ENCODE measurements at places on chromosomes 2 and 18. TPM values are rescaled to one million over a fixed set of nuclear protein-coding genes. Genes with fewer than 3 reads are reported as not detected.

- H3K4me1 ChIP-seq, result no peaks in the 10 kb centered on the region
- no peak for DNase-seq
- no peak overlapping the region for H3K27ac ChIP-seq
- H3K27me3 ChIP-seq, result no peaks in the 10 kb centered on the region
- H3K4me3 ChIP-seq, result no peak overlapping the region
These were observed 9.7 kb downstream of the LMAN2L start for GRCh38 chr2:96730212-96730611.

GRCh38 chr2:109208071-109208950 is 79.3 kb downstream of the SH3RF3 start:
- no peaks in the 10 kb centered on the region for H3K36me3 ChIP-seq
- H3K27me3 ChIP-seq, result no peaks in the 10 kb centered on the region
- H3K4me1 ChIP-seq, result peaks cover 14% of the 10 kb centered on the region
- DNase-seq, result no peak
- H3K27ac ChIP-seq, result no peak overlapping the region

GRCh38 chr2:46486436-46486835 is 7.1 kb downstream of the TMEM247 start:
- H3K4me3 ChIP-seq, result no peak overlapping the region
- no peaks in the 10 kb centered on the region for H3K27me3 ChIP-seq
- no peaks in the 10 kb centered on the region for H3K36me3 ChIP-seq
- DNase-seq, result no peak
- H3K27ac ChIP-seq, result no peak overlapping the region
- no peaks in the 10 kb centered on the region for H3K4me1 ChIP-seq

DNA sequence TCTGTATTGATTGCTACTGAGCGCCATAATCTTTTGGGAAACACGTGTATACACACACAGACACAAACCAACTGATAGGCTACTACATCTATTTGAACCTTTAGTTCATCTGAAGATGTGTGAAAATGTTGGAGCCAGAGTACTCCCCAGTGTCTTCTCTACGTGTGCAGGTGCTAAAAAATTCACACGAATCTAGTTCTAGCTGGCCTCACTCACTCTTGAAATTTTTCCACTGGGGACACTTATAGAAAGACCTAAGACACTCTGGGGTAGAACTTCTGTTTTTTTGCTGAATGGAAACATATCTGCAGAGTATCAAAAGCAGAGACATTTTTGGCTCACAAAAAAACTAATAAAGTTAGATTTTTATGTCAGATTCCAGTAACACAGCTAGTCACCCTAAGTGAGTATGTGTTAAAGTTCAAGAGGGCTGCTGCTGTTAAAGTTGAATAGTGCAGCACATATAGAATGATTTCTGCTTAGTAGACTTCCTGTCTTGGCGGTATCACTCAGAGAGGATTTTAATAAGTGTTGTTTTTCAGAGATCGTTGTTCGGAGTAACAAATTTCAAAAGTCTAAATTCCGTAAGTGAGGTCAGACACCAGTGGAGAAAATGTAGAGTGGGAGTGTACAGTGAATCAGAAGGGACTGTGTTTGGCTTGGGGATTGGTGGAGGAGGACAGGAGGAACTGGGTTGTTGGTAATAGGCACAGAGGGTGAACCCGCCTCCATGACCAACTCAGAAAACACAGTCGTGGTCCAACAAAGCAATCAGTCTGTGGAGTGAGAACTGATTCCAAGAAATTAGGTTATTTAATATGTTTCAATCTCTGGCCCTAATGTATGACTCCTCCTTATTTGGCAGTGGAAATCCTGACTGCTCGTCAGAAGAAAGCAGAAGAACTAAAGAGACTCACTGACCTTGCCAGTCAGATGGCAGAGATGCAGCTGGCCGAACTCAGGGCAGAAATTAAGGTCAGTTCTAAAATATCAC is 43.1 kb downstream of the KCTD18 start:
- no peak overlapping the region for H3K27ac ChIP-seq
- H3K36me3 ChIP-seq, result peaks cover 7% of the 10 kb centered on the region
- DNase-seq, result no peak
- no peaks in the 10 kb centered on the region for H3K4me1 ChIP-seq

- H3K27ac ChIP-seq, result no peak overlapping the region
- no peak overlapping the region for H3K4me3 ChIP-seq
- no peaks in the 10 kb centered on the region for H3K27me3 ChIP-seq
- no peaks in the 10 kb centered on the region for H3K4me1 ChIP-seq
These were observed 108.5 kb upstream of the CYRIA start for GRCh38 chr2:16774091-16774490.

Gene ZBTB7C
- 0.39 TPM for total RNA-seq

Gene CYRIA
- total RNA-seq, result 0.20 TPM
